ENCODE measurements at places on chromosomes 1 and 21.

DNA sequence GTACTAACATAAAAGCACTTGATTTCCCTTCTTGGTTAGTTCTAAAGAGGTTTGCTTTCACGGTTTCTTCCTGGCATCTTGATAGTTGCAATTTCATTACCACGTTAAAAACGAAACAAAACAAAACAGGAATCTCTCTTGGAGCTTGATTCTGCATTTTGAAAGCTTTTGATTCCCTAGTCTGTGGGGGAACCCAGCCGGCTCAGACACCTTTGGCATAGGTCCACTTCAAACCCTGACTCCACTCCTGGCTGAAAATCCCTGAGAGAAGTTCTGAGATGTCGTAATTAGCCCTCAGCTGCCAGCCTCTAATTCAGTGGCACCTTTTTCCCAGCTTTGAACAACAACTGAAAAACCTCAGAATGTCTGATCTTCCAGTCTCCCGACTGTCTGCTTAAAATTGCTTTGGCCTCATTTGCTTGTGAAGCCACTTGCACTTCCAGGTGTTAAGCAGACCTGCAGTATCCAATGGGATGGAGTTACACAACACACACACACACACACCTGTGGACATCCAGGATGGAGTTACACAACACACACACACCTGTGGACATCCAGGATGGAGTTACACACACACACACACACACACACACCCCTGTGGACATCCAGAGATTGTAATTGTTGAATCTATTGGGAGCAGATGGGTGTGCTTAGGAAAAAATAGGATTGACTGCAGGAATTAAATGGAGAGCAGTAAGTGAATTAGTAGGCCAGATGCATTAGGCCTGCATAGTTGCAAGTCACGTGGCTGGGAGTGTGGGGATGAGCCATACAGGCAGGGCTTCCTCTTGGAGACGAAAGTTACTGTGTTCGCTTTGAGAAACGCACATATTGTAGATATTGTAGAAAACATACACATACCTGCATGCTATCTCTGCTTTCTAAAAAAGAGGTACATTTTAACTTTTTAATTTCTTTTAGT lies 285.6 kb upstream of the FMN2 start:
- DNase-seq, result no peak

GRCh38 chr1:65606426-65606825 lies 186.0 kb downstream of the LEPR start:
- no peak for DNase-seq

GRCh38 chr1:181525104-181525721 lies 41.9 kb downstream of the CACNA1E start:
- no peak for DNase-seq

DNA sequence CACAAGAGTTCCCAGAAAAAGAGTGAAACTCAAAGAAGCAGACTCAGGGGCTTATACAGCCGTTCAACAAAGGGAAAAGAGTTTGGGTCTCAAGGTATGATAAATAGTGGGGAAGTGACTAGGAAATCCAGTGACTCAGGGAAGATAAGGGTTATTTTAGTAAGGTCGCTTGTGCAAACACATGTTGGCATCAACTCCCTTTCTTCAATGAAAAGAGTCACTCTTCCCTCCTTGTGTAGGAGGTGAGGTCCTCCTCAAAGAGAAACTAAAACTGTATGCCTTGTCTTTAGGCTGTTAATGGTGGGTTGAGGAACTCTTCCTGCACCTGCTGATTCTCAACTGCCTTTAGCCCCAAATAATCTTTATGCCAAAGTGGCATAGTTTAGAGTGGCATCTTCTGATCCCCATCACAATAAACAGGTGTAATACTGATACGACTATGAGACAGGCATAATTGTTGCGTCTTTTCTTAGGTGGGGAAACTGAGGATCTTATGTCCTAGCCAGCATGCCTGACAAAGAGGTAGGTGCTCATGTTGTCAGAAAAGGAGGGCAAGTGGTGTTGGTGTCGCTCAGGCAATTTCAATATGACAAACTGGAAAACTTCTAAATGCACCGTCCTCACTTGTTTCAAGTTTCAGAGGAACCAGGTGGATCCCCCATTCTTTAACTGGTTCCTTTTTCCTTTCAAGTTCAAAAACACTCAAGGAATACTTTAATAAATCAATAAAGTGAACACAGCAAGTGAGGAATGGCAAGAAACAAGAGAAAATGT lies 294.1 kb upstream of the RUNX1 start:
- DNase-seq, result no peak

- DNase-seq, result no peak
These were observed at the start of gene OR2L13 for GRCh38 chr1:248094884-248095283. Gene OR2L13 (plus strand): TSS chr1:248095184. CDS start chr1:248099376, 4,192 bp downstream.

GRCh38 chr1:211648980-211649934 lies 26.2 kb downstream of the NEK2 start:
- DNase-seq, result no peak

- peak; percentile 70 for DNase-seq
These were observed 7.4 kb downstream of the LHX9 start for GRCh38 chr1:197924516-197925123.

DNA sequence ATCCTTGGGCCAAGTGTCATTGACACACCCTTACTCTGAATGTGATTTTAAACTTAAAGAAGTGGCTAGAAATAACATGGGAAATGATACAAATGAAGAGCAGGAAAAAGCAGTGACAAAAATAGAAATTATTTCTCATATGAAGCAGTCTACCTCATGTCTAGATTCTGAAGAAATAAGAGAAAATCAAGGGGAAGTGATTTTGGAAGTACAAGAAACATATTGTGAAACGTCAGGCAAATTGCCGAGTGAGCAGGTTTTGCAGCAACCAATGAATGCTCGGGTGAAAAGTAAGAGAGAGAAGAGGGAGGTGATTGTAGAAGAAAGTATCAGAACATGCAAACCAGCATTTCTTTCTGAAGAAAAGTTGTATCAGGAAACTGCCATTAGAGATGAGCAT lies 130.7 kb downstream of the MACF1 start:
- DNase-seq, result no peak

- DNase-seq, result no peak
These were observed 107.5 kb downstream of the HIVEP3 start for GRCh38 chr1:41811051-41811795.

DNA sequence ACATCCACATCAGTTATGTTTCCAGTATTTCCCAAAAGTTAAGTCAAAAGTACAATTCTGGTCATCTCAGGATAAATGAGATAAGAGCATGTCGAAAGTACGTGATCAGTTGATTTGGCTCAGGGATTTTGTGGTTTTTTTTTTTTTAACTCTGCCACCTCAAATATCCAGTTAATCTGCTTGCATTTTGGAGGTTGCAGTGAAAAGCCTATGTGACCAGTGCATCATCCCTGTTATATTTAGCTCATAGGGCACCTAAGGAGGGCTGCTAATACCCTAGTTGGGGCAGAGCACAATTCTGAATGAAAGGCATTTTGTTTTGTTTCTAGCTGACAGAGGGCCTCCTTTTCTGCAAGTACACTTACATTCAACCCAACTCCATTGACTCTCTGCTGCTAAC lies 31.7 kb upstream of the RGS16 start:
- DNase-seq, result no peak

DNA sequence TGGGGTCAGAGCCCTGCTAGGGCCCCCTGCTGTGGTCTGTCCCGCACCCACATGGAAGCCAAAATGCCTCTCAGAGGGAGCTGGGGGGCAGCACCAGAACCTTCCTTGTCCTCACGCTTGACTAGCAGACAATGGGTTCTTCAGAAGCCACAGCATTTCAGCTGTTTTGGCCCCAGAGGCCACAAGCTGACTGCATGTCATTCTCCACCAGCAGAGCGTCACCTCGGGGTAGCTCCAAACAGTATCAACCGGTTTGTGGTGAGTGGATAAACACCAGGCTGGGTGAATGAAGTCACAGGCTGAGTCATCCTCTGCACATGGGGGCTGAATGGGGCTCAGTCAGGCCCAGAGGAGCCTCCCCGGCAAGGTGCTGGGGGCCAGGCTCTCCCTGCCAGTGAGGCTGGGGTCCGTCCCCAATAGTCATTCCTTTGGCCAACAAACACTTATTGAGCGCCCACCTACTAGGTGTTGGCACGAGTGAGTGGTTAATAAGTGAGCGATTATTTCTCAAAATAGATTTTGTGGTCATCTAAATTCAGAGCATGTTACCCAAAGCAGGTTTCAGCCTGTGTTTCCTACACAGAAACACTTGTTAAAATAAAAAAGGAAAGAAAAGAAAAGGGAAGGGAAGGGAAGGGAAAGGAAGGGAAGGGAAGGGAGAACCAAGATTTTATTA lies 9.1 kb downstream of the OLIG1 start:
- peak; percentile 66 for DNase-seq

DNA sequence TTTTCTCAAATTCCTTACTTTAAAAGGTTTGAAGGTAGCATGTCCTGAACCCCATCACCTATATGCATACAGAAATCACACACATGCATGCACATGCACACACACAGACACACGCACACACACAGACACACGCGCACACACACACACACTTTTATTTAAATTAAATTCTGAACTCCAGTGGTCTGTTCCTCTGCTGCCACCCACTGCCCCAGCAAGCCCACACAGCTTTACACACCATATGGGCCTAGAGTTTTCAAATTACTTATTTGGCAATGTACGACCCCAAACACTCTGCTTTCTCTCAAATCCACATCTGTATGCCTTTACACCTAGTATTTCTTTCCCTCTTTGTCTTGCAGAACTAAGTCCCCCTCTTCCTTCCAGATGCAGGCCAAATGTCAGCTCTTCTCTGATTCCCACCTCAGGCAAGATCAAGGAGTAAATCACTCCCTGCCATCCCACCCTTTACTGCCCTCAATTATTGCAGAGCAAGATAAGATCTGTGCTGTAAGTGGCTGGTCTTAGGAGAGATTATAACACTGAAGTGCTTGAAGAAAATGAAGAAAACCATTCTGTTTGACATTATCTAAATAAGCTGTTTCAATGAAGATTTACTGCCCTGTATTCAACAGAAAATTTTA lies 429.9 kb upstream of the CXADR start:
- no peak for DNase-seq

DNA sequence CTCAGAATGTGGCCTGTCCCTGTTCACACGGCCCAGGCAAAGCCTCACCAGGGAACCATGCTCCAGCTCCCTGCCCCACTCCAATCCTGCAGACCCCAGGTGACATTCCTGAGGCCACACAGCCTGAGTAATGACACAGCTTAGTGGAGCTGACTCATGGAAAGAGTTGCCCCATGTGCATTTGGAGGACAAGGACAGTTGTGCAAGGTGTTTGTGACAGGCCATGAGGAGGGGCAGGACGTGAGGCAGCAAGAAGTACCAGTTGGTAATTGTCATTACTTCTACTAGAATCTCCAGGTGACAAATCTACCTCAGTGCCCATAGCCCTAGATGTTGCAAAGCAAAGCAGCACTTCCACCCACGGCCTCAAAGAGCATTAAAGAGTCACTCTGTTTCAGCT lies 15.2 kb downstream of the PRR9 start:
- no peak for DNase-seq

GRCh38 chr1:155451199-155451598 lies 111.4 kb downstream of the ASH1L start:
- DNase-seq, result no peak

DNA sequence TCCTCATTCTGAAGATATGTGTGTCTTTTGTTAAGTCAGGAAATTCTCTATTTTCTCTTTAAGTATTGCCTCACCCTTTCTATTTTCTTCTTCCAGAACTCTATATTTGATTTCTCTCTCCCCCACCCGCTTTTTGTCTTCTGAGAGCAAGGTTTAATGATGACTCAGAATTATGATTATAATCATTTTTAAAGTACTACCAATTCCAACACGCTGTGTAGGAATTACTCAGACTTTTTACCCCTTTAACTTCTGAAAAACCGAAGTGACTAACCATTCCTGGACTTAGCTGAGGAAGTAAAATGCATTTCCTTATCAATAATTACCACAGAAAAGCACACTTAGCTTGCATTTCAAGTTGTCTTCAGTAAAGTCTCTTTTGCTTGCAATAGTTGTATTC lies 20.8 kb upstream of the SCYL3 start:
- no peak for DNase-seq

GRCh38 chr1:69976896-69977295 lies 228.5 kb downstream of the LRRC40 start:
- DNase-seq, result peak; percentile 46

DNA sequence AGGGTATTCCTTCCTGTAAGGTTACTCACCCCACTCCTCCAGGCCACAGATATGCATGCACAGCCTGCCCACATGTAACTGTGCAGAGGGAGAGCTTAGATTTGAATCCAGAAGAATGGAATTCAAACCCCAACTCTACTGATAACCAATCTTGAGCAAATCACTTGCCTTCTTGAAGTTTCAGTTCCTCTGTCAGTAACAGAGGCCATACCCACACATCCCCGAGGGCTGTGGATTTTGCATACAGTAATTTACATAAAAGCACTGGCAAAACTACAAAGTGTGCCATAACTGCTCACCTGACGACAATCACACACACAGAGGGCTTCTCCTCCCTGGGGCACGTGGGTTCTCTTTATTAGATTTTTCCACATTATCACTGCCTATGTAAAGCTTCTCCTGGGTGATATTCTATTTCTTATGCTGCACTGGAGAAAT lies 18.6 kb downstream of the CD247 start:
- no peak for DNase-seq

- DNase-seq, result no peak
These were observed 1287.3 kb upstream of the ADGRL4 start for GRCh38 chr1:80293818-80294217.

DNA sequence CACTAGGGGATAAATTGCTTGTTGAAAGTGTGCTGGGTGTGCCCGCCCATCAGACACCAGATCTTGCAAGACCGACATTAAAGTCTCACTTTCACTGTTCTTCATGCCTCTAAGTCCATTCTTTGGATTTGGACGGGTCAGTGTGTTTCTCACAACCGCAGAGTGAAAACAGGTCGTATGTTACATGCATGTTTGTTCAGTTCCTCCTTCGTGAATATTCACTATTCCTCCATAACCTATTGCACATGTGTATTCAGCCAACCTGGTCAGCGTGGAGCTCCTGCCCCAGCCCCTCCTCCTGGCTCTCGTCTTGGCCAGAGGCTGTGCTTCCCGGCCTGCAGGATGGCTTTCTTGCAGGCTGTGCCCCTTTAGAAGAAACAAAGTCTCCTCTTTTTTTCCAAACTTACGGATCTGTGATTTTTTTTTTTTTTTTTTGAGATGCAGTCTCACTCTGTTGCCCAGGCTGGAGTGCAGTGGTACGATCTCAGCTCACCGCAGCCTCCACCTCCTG lies 2.2 kb upstream of the KRTAP10-6 start:
- no peak for DNase-seq

DNA sequence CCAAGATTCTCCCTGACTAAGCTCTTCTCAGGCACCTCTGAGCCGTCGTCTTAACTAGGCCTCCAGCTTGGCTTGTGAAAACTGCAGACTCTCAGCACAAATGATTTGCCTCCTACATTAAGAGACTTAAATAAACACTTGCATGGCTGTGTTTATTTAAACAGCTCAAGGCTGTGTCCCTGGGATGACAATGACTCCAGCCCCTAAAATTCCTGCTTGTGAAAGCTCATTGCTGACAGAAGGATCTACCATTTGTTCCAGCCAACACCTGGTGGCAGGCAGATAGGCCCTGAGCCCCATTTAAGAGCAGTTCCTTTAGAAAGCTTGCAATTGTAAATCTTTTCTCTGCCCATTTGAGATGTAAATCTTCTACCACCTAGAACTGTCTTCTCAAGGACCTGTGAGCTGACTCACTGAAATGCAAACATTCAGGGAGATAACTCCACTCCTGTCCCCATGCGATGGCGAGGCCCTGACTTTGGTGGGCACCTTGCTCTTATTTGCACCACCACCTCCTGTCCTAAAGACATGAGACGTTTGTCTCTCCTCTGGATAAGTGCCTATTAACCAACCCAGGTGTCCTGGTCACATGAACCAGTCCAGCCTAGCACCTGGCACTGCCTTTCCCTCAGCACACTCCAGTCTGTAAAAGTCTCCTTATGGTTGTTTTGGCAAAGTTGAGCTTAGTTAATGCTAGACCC lies 15.1 kb upstream of the PCP4 start:
- no peak for DNase-seq

- no peak for DNase-seq
These were observed 196.1 kb downstream of the KCNH1 start for GRCh38 chr1:210937846-210938245.

Data from RKO (cell line).